ENCODE measurements at places on chromosomes 4 and X. TPM values are rescaled to one million over a fixed set of nuclear protein-coding genes. Genes with fewer than 3 reads are reported as not detected.

GRCh38 chrX:21656587-21657317 is 1.4 kb downstream of the KLHL34 start:
- no peak for DNase-seq

DNA sequence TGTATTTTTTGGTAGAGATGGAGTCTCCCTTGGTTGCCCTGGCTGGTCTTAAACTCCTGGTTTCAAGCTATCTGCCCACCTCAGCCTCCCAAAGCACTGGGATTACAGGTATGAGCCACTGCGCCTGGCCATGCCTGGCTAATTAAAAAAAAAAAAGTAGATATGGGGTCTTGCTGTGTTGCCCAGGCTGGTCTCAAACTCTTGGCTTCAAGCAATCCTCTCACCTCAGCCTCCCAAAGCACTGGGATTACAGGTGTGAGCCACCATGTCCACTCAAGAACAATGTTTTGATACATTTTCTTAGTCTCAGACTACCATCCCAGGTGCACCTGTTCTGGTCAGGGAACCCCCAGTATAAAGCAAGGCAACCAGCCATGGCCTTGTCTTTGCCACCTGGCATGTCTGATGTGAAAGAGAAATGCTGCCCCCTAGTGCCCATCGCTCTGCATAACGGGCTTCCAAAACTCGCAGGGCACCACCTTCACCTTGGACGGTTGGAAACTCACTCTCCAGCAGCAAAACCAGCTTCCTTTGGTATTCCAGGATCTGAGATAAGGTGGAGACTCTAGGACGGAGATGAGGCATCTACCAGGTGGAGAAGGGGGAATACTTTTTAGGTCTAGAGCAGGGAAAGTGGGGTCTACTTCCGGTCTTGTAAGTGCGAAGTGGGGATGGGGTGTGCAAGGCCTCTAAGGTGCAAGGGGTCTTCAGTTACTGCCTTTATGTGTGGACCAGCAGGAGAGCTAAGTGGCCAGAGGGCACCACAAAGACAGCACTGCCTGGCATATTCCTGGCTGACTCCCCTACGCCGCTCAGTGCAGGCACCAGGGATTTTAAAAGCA is 47.7 kb upstream of the AFAP1 start:
- peak; percentile 48 for DNase-seq

Gene XAGE1A
- not detected for total RNA-seq

Gene CENPVL1
- not detected for total RNA-seq

Gene FAM199X
- total RNA-seq, result 14.2 TPM
